KBM-7 (cell line): ENCODE measurements at places on chromosomes 13 and 19.
A peak's percentile ranks its signal among the peaks of the same experiment; 100 is the strongest.

- no peak for DNase-seq
Measured at GRCh38 chr13:66689037-66689619, 541.0 kb downstream of the PCDH9 start.

GRCh38 chr19:35993923-35994598 is 927 bp upstream of the SDHAF1 start:
- no peak for DNase-seq

DNA sequence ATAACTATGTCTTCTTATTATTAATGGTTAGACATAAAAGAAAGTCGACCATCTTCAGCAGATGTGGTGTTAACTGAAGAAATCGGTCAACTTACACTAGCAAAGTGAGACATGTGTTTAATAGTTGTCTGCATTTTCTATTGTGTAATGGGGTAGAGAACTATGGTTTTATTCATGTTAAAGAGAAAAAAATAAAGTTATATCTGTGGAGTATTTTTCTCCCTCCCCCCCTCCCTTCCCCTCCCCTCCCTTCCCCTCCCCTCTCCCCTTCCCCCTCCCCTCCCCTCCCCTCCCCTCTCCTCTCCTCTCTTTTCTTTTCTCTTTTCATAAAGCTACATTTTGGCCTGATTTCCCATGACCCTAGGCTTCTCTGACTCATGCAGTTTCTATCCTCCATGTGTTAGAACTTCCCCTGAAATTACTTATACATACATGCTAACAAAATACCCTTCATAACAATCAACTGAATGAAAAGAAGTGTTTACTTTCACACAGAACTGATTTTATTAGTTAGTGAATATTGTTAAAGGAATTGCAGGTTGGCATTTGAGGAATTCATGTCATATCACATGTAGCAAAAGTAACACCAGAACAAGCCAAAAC is 1431.0 kb upstream of the ATXN8OS start:
- no peak for DNase-seq

DNA sequence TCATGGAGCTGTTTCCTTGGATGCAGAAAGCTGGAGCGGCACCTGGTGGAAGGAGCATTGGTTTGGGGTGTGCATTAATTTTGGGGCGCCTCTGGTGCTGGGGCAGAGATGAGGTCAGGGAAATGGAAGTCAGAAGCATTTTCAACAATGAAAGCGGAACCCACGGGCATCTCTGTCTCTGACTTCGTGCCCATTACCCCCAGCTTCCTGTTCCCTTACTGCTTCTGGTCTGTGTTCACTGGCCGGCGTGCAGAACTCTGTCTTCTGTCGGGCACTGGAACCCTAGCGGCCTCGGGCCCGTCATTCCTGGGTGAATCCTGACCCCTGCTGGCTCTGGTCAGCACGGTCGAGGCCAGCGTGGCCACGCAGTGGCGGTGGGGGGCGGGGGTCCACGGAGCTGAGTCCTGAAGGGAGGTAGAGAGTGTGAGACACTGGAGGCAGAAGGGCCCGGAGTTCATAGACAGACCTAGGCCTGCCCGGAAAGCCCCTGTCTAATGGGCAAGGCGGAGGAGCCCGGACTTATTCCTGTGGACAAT is 7.9 kb upstream of the LINGO3 start:
- DNase-seq: peak; percentile 81

DNA sequence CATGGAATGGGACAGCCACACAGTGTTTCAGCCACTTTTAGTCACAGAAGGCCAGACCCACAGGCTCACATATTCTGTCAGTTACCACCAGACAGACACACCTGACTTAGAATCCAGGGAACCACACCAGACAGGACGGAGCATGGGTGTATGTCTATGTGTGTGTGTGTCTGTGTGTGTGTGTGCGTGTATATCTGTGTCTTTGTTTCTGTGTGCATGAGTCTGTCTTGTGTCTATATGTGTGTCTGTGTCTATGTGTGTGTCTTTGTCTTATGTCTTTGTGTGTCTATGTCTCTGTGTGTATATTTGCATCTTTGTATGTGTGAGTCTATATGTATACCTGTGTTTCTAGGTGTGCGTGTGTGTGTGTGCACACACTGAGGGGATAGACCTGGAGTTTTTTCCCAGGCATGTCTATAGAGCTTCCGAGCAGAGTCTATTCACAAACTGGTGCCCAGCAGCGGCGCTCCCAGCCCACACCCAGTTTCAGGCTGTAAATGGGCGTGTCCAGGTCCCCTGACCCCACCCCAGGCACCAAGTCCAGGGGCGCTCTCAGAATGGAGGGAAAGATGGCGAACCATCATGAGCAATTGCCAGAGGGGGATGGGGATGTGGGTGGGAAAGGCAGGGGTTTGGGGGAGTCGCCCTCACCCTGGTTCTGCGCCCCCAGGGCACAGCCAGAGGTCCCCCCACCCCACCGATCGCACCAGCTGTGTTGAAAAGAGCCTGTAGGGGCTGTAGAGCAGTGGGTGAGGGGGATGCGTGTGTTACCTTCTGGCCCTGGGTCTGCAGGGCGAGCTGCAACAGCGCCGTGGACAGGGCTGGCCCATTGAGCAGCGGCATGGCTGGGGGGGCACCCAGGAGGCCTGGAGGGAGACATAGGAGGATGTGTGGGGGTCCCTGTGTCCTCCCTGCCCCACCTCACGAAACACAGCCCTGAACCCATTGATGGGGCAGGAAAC is 6.3 kb upstream of the FDX2 start:
- no peak for DNase-seq

DNA sequence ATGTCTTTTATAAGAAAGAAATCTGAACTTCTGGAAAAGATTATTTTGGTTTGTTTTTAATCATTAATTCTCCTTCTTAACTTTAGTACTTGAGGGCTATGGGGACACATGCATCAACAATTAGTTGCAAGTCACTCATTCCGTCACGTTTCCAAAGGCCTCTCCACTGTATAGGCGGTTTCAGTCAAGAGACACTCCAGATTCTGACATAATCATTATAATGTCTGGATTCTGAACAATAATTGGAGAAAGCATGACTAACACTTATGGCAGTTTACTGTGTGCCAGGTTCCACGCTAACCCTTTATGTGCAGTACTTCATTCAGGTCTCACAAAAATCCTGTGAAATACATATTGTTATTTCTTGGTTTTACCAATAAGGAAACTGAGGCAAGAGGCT is 71.9 kb downstream of the TNFRSF19 start:
- DNase-seq: no peak

- no peak for DNase-seq
Measured at GRCh38 chr19:34274827-34275625, 20.7 kb downstream of the GARRE1 start.

- DNase-seq: no peak
Measured at GRCh38 chr19:51002542-51003311, 1.3 kb upstream of the KLK8 start.

GRCh38 chr19:47100290-47100689 is 13.3 kb downstream of the ZC3H4 start:
- peak; percentile 28 for DNase-seq

DNA sequence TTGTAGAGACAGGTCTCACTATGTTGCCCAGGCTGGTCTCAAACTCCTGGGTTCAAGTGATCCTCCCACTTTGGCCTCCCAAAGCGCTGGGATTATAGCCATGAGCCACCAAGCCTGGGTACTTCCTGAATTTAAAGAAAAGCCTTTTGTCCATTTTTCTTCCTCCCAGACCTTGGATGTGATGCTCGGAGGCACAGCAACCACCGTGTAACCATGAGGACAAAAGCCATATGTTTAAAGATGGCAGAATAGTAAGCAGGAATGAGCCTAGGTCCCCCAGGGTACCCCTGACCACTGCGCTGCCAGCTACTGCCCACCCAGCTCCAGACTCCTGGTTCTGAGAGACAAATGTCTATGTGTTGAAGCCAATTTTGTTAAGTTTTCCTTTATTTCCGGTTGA is 31.1 kb downstream of the ZC3H4 start:
- DNase-seq: no peak

GRCh38 chr13:44895264-44895952 is 93.9 kb downstream of the NUFIP1 start:
- no peak for DNase-seq
